ENCODE measurements at places on chromosomes 3 and 15. TPM values are rescaled to one million over a fixed set of nuclear protein-coding genes. Genes with fewer than 3 reads are reported as not detected.

DNA sequence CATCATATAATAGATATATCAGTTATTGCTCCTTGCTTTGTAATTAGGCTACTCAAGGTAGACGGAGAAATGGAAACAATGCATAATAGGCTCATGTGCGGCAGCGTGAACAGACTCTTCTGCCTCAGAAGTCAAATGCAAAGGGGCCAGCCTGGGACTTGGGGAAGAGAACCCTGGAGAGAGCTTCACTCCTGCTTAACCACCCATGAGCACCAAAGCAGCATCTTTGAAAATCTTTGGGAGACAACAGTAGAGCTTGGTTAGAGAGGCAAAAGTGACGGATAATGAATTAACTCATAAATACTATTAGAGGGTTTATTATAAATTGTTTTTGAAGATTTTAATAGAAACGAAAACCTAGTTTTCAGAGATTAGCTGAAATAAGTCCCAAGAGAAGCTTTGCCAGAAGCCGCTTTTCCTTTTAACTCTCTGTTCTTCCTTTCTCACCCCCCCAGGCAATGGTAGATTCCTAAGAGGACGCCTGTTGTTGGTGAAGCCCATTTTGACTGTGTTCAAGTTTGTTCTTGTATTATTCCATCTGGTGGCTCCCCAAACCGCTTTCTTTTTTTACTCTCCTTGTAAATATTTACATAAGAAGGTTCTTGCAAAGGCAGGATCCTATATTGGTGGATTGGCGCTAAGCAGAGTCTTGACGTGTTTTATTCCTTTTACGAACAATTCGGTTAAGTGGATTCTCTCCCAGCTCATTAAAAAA, 196.0 kb upstream of the TPRG1 start:
- DNase-seq = no peak

Gene DPPA4
- total RNA-seq = not detected

DNA sequence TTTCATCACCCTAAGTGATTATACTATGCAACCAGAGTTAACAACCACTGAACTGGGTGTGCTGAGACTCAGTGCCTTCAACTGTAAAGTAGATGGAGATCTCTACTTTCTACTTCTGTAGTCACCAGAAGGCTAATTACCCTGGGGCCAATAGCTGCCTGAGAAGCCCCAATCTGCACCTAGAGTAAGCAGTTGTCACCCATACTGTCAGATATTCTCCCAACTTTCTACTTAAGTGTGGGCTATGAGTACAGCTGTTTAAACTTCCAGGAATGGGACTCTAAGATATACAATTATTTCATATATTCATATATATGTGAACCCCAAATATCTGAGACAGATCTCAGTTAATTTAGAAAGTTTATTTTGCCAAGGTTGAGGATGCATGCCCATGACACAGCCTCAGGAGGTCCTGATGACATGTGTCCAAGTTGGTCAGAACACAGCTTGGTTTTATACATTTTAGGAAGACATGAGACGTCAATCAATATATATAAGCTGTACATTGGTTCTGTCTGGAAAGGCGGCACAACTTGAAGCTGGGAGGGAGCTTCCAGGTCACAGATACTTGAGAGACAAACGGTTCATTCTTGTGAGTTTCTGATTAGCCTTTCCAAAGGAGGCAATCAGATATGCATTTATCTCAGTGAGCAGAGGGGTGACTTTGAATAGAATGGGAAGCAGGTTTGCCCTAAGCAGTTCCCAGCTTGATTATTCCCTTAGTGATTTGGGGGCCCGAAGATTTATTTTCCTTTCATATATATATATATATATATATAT, 41.9 kb downstream of the CCNL1 start:
- no peak for DNase-seq

DNA sequence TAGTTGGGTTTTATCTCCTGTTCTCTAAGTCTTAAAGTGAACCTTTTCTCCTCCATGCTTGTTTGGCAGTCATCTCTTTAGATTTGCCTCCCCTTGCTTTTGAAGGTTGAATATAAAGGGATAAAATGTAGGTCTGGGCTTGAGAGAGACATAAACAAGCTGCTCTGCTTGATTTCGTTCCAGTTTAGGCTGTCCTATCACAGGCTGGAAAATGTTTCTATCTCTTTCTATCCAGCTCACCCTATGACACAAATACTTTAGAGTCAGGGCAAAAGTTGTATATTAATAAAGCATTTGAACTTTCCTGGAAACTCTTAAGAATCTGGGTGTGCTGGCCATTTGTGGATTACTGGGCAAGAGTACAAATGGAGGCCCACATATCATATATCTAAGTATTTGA, 29.5 kb upstream of the ZBBX start:
- no peak for DNase-seq

Gene LRRC2
- 0.59 TPM for total RNA-seq

Gene MUC4
- total RNA-seq = not detected

Gene OR5K1
- total RNA-seq = not detected

Gene RPS27L
- total RNA-seq = 50.3 TPM

DNA sequence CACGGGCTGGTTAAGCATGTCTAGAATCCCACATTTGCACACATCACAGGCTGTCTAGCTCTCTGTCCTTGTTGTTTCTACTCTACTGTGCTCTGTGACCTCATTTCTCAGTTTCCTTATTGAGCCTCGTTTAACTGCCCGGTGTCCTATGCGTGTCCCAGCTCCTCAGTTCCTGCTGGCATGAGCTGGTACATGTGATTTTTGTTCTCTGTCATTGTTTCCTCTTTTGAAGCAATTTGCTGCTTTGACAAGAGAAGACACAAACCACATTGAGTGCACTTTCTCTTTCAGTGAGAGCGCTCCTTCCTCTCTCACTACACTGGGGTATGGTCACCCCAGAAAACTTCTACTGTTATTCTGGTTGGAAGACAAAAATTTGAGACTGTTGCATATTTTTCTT, 563.5 kb downstream of the PDCD6IP start:
- no peak for DNase-seq

DNA sequence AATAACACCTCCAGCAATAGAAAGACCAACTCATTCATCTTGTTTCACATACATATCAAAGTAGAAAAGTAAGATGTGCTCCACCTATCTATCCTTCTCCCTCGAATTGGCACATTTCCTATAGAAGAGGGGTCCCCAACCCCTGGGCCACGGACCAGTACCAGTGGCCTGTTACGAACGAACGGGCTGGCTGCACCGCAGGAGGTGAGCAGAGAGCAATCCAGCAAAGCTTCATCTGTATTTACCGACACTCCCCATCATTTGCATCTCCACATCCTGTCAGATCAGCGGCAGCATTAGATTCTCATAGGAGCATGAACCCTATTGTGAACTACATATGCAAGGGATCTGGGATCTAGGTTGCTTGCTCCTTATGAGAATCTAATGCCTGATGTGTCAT, 95.0 kb upstream of the CGNL1 start:
- DNase-seq = no peak

Gene SSUH2
- not detected for total RNA-seq

DNA sequence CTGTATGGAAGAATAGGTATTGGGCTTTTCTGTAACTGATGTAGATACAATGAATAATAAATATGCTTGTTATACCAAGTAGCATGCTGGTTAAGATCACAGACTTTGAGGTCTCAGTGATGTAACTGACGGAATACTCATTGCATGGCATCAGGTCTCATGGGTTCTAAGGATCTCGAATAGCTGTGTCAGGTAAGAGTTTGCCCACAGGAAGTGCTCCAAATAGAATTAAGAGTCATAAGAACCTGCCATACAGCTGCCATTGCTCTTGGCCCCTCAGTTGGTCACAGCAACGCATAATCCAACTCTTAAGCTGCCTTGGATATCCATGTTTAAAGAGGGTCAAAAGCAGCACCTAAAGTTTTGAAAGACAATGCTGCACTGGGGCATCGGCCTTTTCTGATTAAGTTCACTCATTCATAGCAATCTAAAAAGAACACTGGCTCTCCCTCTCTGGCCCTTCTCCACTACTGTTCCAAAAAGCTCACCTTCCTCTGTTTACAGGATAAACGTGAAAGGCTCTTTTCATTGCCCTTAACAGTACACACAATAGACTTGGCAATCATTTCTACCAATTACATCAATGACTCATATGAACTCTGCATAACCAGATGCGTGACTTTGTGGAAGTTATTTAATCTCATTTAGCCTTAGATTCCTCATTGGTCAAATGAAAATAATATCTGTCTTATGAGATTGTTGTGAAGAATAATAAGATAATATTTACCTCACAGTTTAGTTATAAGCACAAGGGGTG, 74.6 kb downstream of the ZBTB20 start:
- no peak for DNase-seq

Gene HGD
- total RNA-seq = not detected

- no peak for DNase-seq
These were observed 163.8 kb upstream of the MBNL1 start for GRCh38 chr3:152104847-152105415.

Gene FBLN2
- 188 TPM for total RNA-seq

DNA sequence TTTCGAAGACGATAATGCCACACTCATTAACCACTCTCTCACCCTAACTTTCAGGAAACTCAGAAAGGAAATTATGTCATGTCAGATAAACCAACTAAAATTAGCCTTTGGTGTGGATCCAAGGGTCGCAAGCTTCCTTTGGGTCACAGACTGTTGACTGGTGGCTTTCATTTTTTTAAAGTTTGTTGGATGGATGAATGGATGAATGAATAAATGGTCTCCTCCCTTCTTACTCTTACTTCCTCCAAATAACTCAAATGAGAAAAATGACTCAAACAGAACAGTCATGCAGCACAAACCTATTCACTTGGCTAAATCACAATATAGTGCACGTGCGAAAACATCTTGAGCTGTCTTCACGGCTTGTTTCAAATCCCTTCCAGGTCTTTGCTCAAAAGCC, 82.9 kb upstream of the HACD2 start:
- DNase-seq = no peak

Gene CCDC39
- total RNA-seq = not detected

DNA sequence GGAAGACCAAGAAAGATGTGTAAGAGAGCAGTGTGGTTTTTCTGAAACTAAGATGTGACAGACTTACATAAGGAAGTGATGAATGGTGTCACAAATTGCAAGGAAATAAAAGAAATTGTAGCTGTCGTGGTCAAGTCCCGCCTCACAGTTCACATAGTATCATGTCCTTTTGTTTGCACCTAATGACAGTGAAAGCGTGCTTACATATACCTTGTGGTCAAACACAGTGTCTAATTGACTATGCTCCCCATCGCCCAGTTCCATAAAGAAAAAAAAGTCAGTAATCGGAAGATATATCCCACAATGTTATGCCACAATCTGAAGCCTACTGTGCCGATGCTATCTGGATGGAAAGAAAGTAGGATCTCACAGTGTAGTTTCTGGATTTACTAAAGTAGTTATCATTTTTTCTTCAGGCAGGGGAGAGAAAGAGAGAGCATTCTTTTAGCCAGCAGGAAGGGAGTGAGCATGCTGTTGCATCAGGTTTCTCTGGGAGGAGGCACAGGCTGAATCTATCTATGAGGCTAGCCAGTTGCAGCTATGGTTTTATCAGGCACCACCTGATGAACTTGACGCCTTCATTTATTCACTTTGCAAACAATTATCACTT, 9.8 kb upstream of the PLSCR1 start:
- DNase-seq = no peak

Gene GOLGA8G
- not detected for total RNA-seq

All from tibial nerve (tissue), 4 donors.